ENCODE measurements at places on chromosomes 5 and 9. TPM values are rescaled to one million over a fixed set of nuclear protein-coding genes. Genes with fewer than 3 reads are reported as not detected.

The SLC2A6 gene
- 5.3 TPM for total RNA-seq

The SHOC1 gene
- total RNA-seq = not detected

The CARD9 gene
- total RNA-seq = 3.4 TPM

The LCNL1 gene
- total RNA-seq = not detected

The AGPAT2 gene
- total RNA-seq = 11.7 TPM

The C5orf52 gene
- total RNA-seq = not detected

The C6 gene
- total RNA-seq = 0.51 TPM

The SLC6A18 gene
- not detected for total RNA-seq

The FABP6 gene
- total RNA-seq = not detected

The PDZD2 gene
- 0.24 TPM for total RNA-seq
